ENCODE measurements at places on chromosomes 6 and 20. TPM values are rescaled to one million over a fixed set of nuclear protein-coding genes. Genes with fewer than 3 reads are reported as not detected.
A peak's percentile ranks its signal among the peaks of the same experiment; 100 is the strongest.

KCNK16 gene
- total RNA-seq: not detected

GRCh38 chr20:19451231-19451922 is 238.9 kb downstream of the SLC24A3 start:
- DNase-seq: no peak

DNA sequence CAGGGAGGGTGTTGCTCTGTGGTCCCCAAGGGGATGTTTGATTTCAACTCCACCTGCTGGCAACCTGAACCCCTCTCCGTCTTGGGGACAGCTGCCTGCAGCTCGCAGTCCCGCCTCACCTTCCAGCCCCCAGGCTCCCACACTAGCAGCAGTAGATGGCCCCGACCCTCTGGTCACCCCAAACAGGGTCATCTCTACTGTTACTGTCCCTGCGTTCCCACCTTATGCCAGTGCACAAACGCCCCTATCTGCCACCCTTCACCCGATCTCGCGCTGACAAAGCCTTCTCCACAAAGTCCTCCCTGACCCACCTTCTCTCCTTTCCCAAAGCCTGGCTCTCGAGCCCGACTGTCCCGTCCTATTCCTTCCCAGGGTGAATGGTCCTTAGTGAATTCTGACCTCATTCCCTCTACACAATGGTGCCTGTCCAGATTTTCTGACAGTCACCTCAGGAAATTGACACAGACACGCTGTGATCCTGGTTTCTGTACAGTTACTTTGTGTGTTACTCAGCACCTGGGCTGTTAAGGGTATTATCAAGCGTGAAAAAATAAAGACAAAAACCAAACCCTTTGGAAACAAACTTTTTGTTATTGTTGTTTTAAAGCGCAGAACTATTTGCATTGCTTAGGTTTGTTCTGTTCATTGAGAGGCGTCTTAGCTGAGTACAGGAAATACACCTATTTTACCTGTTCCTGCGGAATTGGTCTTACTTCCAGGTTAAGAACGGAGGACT is 728 bp downstream of the FUT9 start:
- DNase-seq: no peak

CST4 gene
- total RNA-seq: 16.1 TPM

C20orf202 gene
- not detected for total RNA-seq

GRCh38 chr6:35674594-35674993 is 14.1 kb downstream of the FKBP5 start:
- DNase-seq: no peak

- DNase-seq: peak; percentile 10
These were observed 99.3 kb downstream of the LRRC1 start for GRCh38 chr6:53894091-53894490.

C6orf58 gene
- total RNA-seq: 1.3 TPM

DNA sequence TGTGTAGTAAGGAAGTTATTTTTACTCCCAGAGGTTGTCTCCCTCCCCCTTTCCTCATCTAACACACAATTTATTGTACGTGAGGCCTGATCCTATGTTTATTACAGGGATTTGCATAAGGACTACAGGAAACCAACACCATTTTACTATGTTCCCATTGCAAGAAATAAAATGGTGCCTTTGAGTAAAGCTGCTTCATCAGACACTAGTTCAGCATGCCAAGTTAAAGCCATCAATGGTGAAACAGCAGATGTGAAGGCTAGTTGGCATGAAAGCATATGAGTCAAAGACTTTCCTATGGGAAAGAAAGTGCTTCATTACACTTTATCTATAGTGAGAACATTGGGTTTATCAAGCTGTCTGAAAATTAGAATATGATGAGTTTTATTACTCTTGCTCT is 543.0 kb downstream of the GRIK2 start:
- no peak for DNase-seq

DNA sequence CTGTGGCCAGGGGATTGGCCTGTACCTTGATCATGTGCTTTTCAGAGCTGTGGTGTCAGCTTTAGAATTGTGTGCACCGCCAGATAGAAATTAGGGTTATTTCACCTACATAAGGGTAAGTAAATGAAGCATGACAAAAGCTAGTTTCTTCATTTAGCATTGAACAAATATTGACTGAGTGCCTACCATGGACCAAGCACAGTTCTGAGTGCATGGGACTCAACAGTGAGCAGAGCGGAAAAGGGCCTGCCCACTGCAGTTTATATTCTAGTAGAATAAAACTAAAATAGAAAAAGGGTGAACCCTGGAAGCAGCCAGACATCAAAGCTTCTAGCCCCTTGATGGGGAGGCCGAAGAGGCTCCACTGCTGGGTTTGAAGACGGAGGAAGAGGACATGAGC is 25.6 kb downstream of the ECT2L start:
- no peak for DNase-seq

- peak; percentile 86 for DNase-seq
These were observed 110.5 kb downstream of the ISM1 start for GRCh38 chr20:13331536-13331935.

JPH2 gene
- not detected for total RNA-seq

WFDC5 gene
- not detected for total RNA-seq

HSPA1L gene
- total RNA-seq: 2.0 TPM

GRCh38 chr6:40998661-40999060 is 40.4 kb downstream of the UNC5CL start:
- no peak for DNase-seq

ATP6V1G2 gene
- total RNA-seq: 0.64 TPM

- no peak for DNase-seq
These were observed 22.6 kb downstream of the RSPH3 start for GRCh38 chr6:158977382-158977781.

DNA sequence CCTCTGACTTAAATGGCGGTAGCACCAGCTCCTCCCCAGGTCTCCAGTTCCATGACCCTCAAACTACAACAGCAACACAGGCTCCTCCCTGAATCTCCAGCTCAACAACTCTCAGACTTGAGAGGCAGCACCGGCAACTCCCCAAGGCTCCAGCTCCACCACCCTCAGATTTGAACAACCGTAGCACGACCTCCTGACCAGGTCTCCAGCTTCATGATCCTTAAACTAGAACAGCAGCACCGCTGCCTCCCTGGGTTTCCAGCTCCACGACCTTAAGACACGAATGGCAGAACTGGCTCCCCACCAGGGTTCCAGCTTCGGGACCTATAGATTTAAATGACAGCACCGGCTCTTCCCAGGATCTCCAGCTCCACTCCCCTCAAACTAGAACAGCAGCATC is 325.8 kb downstream of the PREX1 start:
- DNase-seq: no peak

SMAP1 gene
- total RNA-seq: 9.9 TPM

DNA sequence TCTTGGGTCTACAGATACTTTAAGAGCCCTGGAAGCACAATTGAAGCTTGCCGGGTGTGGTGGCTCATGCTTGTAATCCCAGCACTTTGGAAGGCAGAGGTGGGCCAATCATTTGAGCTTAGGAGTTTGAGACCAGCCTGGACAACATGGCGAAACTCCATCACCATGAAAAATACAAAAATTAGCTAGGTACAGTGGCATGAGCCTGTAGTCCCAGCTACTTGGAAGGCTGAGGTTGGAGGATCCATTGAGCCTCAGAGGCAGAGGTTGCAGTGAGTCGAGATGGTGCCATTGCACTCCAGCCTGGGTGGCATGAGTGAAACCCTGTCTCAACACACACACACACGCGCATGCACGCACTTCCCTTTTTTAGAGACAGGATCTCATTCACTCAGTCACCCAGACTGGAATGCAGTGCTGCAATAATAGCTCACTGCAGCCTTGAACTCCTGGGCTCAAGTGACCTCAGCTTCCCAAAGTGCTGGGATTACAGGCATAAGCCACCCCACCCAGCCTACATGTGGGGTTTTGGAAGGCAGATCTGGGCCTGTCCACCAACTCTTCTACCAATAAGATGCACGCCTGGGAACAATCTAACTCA is 182.5 kb upstream of the JARID2 start:
- DNase-seq: no peak

OR2H1 gene
- not detected for total RNA-seq

DNA sequence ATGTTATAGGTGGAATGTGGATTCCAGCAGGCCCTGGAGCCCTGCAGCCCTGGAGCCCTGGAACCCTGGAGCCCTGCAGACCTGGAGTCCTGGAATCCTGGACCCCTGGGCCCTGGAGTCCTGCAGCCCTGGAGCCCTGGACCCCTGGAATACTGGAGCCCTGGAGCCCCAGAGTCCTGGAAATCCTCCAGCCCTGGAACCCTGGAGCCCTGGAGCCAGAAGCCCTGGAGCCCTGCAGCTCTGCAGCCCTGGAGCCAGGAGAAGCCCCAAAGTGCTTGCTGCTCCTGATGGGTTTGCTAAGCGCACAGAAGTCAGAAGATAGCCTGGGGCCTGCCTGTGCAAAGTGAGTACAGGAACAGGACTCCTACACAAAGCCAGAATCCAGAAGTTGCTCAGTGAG is 223.1 kb upstream of the PDE10A start:
- DNase-seq: no peak

DNA sequence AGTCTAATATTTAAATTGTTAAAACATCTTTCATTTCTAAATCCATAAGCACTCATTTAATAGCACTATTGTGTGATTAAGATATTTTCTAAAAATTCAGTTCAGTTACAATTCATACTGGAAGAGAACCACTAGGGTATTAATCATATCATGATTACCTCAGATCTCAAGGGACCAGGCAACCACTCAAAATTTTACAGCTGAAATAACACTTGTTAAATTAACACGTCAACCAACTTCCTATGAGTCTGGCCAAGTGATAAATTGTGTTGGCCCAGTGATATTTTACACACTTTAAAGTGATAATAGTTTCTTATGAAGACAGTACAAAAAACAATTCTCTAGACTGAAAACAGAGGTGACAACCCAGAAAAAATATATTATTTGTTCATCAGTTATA is 869.0 kb upstream of the ADGRB3 start:
- DNase-seq: no peak

PLAGL2 gene
- total RNA-seq: 0.37 TPM

PAX1 gene
- total RNA-seq: not detected

DNA sequence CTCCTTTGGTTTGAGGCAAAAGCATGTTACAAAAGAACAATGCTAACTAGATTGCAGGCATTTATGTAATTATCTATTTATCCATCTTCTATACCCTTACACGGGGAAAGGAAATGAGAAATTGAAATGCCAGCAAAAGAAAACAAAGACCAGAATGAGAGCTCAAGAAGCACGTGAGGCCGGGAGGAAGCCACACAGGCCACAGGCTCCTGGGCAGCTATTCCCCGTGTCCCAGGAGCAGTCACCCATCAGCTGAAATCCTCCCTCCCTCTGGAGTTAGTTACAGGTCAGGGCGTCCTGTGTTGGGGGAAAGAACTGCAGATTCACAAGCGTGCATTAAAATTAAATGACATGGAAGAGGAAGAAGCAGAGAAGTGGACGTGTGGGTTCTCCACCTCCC is 64.7 kb upstream of the RPS6KA2 start:
- no peak for DNase-seq

GRCh38 chr6:52724042-52724405 is 39.3 kb downstream of the GSTA2 start:
- no peak for DNase-seq

KHDRBS2 gene
- not detected for total RNA-seq

GRCh38 chr20:56843817-56844216 is 214.7 kb downstream of the TFAP2C start:
- no peak for DNase-seq

- DNase-seq: no peak
These were observed 178.8 kb upstream of the HDDC2 start for GRCh38 chr6:125480571-125480970.

IL17A gene
- total RNA-seq: not detected

SLC26A8 gene
- not detected for total RNA-seq

PACRG gene
- total RNA-seq: not detected

DNA sequence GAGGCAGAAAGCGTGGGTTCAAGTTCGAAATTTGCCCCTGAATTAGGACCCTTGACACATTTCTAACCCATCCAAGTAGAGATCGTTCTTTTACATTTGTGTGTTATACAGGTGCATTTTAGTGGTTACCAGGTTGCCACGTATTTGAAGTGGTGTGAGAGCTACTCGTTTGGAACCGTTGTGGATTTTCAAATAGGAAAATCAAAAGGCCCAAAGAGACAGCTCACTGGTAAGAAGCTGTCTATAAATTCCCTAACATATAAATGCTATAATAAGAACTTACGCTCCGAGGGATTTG is 1.6 kb upstream of the REV3L start:
- DNase-seq: no peak

DNA sequence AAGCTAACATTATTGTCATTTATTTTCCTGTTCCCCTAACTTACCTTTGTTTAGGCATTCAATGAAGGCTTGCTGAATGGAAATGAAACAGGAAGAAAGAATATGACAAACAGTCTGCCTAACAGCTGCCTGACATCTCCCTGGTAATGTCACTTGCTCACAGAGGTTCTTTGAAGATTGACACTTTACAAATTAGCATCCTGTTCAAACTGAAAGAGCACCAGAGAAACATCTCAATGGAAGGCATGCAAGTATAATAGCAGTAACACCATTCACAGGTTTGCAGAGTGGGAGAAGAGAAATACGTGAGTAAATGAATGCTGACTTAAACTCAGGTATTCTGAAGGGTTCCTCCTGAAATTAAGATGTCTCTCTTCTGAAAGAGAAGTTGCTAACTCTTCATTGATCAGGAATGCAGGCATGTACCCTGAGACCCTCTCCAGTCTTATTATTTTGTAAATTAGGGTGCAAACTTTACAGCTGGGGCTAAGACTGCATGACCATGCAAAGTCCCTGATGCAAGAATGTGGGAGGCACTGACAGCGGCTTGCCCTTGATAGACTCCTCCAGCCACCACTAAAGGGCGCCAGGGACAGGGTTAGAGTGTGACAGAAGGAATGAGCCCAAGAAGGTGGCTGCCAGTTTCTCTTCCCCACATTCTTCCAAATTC is 1.3 kb upstream of the SMLR1 start:
- DNase-seq: no peak

DSP gene
- 18.4 TPM for total RNA-seq

- no peak for DNase-seq
These were observed 35.4 kb downstream of the MDFI start for GRCh38 chr6:41673704-41674000.

POM121L2 gene
- total RNA-seq: not detected

VGLL2 gene
- total RNA-seq: not detected

OR2B6 gene
- total RNA-seq: not detected

DNA sequence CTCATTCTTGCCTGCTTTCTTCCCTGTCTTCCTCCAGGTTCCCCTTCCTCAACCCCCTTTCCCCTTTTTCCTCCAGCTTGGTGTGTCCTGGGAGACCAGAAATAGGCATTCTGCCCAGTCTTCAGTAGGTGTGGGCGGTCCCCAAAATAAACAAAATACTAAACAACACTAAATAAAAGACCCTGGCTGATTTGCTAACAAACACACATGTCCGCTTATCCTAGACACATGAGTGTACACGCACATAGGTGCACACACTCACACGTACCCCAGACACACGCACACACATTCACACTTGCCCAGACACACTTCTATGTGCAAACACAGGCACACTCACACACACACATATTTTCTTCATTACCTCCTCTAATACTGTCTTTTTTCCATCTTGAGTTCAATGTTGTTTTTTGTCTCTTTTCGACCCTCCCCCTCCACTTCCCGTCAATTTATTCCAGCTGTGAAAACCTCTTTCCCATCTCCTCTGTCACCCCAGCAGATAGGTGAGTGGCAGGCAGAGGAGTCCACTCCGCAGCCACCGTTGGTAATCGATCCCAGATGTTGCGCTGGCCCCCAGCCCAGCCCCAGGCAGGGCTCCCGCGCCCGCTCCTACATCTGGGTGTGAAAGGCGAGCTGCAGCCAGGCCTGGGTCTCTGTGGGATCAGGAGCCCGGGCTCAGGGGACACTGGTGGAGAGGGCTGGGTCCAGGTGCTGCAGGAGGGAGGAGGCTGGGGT is 56.9 kb upstream of the FOXP4 start:
- DNase-seq: no peak

HUS1B gene
- total RNA-seq: 0.17 TPM
